ENCODE measurements at places on chromosomes 7 and 10.

DNA sequence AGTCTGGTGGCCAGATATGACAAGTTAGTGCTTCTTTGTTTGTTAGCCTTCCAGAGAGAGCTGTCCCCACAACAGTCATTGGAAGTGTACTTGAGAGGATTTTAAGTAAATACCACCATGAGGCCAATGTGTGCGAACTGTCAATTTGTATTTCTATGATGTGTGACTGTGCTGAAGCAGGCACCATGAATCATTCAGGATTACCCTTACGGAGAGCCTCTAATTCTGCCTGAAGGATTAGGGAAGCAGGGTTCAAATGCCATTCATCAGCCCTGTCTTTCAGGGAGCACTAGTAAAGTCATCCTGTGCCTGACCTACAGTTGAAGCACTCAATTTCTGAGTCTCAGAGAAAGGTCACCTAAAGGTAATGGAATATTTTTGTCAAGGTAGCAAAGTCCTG lies 109.3 kb downstream of the GATA3 start:
- no peak for DNase-seq

DNA sequence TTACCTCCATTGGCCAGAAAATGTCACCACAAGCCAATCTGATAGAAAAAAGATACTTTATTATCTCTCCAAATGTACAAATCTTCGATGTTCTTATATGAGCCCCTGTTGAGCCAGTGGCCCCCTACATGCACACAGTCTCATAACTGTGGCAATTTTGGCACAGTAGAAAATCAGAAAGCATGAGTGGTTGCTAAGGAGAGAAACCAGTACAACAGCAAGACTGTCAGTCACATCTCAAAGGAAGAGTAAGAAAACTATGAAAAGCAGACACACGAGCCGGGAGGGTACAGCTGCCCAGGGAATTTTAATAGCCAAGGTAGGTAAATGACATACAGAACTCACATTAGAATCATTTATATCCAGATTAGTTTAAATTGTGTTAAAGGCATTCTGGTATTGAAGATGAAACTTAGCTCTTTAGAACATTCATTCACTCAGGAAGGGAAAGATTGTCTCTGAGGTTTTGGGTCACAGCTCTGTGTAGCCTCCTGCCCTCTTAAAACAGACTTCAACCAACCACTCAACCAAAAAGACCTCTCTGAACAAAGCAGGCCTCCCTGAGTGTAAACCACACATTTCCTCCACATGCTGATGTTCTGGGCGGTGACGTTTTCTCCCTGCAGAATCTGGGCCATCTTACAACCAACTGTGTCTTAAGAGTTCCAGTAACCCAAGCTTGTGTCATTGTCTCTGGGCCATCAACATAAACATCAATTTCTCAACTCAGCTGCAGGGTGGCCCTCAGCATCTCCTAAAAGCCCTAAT lies 80.8 kb upstream of the ADAM12 start:
- no peak for DNase-seq

DNA sequence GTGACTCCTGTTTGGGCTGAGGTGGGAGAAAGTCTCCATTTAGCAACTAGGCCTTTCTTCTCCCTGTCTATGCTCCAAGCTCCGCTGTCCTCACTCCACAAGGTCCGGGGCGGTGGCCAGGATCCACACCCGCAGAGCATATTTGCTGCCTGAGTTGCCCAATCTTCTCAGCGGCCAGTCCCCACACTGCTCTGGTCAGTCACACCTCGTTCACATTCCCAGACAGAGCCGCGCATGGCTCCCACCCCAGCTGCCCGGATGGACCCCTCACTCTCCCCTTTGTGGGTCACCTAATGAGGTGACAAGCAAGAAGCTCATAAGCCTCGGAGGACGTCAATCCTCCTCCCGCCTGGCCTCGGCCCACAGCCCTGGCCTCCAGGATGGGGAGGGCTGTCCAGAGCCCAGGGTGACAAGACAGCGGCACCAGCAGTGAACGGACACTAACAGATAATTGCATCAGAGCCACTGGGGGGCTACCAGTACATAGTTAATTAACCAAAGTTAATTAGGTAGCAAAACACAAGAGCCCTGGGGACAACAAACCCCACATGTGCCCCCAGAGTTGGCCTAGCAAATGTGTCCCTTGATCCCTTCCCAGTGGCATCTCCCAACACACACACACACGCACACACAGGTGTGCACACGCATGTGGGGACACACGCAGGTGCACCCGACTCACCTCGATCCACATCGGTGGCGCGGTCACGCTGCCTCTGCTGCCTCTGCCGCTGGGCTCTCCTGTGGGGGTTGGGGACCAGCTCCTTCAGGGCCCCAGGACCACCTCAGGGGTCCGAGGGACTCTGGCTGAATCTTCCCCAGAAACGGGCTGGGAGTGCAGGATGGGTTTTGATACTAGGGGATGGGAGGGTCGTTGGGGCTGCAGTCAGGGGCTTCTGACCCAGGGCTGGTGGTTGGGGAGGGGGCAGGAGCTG lies 11.8 kb downstream of the EPHA1 start:
- DNase-seq = no peak

GRCh38 chr10:91054325-91054724 lies 133.4 kb upstream of the ANKRD1 start:
- DNase-seq = no peak

DNA sequence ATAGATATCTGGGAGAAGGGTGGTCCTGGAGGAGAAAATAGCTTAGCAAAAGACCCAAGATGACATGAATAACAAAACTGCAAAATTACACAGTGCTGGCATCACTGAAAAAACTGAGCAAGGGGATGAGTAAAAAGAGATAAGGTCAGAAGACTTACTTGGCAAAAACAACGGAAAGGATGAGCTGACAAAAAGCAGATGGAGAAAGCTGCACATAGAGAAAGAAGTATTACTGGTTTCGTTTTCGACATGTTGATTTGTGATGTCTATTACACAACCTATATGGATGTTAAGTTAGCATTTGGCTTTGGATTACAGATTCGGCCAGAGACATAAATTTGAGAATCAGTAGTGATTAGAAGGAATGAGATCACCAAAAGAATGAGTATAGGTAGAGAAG lies 132.1 kb downstream of the MACC1 start:
- no peak for DNase-seq

GRCh38 chr7:30924624-30925023 lies 13.0 kb downstream of the AQP1 start:
- no peak for DNase-seq

GRCh38 chr7:131013716-131014115 lies 279.7 kb upstream of the KLF14 start:
- no peak for DNase-seq

- no peak for DNase-seq
These were observed 146.8 kb downstream of the LRRTM3 start for GRCh38 chr10:67072654-67073053.

- DNase-seq = no peak
These were observed 2.5 kb upstream of the DDX56 start for GRCh38 chr7:44576228-44576627.

GRCh38 chr10:123998197-123999141 lies 94.9 kb downstream of the CHST15 start:
- no peak for DNase-seq

DNA sequence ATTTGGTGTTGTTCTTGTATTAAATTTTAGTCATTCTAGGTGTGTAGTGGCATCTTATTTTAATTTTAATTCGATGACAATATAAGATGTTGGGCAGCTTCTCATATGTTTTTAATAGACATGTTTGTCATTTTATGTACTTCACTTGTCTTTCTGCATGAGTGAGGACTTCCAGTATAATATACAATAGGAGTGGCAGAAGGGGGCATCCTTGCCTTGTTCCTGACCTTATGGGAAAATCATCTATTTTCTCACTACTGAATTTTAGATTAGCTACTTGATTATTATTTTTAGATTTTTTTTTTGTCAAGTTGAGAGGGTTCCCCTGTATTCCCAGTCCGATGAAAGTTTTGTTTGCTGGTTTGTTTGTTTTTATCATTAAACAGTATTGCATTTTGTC lies 495.2 kb upstream of the GRM3 start:
- no peak for DNase-seq

- no peak for DNase-seq
These were observed 32.5 kb downstream of the ZNF438 start for GRCh38 chr10:30999070-30999712.
